ENCODE measurements at places on chromosomes 16 and 17. TPM values are rescaled to one million over a fixed set of nuclear protein-coding genes. Genes with fewer than 3 reads are reported as not detected.

IRX3 gene
- total RNA-seq = under 0.01 TPM

GP1BA gene
- total RNA-seq = not detected

RSKR gene
- 2.6 TPM for total RNA-seq

NPTX1 gene
- 0.65 TPM for total RNA-seq

GCGR gene
- total RNA-seq = not detected

OR4D1 gene
- total RNA-seq = not detected

KRTAP3-2 gene
- total RNA-seq = not detected

CRHR1 gene
- total RNA-seq = not detected

TPPP3 gene
- 0.15 TPM for total RNA-seq

CDH13 gene
- total RNA-seq = 94.5 TPM

PKMYT1 gene
- total RNA-seq = 8.1 TPM

WNK4 gene
- 0.32 TPM for total RNA-seq

TBC1D3H gene
- total RNA-seq = not detected
